ENCODE measurements at places on chromosomes 6 and 20.
A peak's percentile ranks its signal among the peaks of the same experiment; 100 is the strongest.

- no peak for DNase-seq
Measured at GRCh38 chr6:141097471-141097870, 1035.3 kb upstream of the GJE1 start.

DNA sequence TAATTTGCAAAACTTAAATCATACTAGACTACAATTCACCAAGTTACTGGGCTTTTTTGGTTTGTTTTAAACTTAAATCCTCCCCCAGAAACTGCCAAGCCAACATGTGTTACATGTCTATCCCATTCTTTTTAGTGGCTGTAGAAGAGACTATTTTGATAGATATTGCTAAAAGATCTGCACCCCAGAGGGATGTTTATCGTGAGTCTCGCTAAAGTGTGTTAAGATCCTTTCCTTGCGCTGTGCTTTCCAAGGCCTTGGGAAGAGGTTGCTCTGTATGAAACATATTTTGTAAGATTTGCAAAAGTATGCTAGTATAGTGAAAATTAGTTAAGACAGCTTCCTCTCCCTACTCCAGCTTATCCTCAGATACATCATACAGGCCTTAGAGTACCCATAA is 63.0 kb downstream of the GPX5 start:
- no peak for DNase-seq

GRCh38 chr20:50645253-50646068 is 45.9 kb downstream of the RIPOR3 start:
- no peak for DNase-seq

- DNase-seq: no peak
Measured at GRCh38 chr20:18712882-18713281, 100.7 kb upstream of the SCP2D1 start.

- no peak for DNase-seq
Measured at GRCh38 chr6:16061818-16062217, 67.1 kb upstream of the MYLIP start.

- DNase-seq: no peak
Measured at GRCh38 chr6:33170176-33171015, 21.9 kb downstream of the COL11A2 start.

DNA sequence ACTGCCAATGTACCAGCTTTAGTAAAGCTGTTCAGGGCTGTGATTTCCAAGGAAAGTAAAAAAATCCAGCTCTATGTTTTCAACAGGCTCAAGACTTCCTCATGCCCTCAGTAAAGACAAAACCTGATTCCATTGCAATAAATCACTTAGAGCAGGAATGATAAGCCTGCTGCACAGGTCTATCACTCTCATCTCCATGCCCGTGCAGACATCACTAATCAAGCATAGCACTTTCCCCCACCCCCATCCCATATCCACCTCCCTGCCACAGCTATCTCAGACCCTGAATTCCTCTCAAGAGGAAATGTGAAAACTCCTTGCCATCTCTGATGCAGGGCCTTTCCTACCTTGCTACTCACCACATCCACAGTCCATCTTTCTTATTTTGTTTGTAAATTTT is 554.9 kb downstream of the MAFB start:
- no peak for DNase-seq

DNA sequence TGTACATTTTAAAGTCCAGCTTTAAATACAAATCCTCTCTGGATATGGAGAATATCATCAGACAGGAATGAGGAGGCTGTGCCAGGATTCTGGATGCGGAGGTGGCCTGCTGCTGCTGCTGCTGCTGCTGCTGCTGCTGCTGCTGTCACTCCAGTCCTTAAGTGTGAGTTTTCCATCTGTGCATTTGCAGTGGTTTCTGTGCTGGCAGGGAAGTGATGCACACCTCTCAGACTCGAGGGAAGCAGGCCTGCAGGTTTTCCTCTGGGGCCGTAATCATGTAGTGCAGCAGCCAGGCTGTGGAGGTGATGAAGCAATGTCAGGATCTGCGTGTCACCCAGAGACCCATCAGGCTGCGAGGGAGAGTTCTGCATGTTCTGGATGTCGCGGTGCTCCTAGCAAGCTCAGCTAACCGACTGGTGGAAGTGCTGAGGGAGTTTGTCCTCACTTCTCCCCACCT is 32.0 kb downstream of the CFAP61 start:
- DNase-seq: no peak

DNA sequence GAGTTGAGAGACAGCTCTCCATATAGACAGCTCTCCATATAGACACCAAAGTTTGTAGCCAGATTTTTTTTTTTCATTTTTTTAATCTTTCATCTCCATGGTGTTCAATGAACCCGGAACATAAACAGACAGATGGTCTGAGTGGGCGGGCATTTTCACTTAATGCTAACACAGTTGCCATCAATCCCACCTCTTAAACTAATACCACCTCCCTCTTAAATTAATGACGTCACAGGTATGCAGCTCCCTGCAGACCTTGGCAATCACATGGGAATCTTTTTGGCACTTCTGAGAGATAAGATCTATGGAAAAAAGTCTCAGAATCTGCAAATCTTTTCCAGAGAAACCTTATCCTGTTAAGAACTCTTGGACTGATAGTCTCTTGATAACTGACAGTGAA is 43.2 kb downstream of the PFDN4 start:
- DNase-seq: no peak

- no peak for DNase-seq
Measured at GRCh38 chr6:3194535-3195419, 32.7 kb downstream of the TUBB2B start.

- DNase-seq: peak; percentile 76
Measured at GRCh38 chr6:139337830-139338229, 36.6 kb downstream of the CITED2 start.

DNA sequence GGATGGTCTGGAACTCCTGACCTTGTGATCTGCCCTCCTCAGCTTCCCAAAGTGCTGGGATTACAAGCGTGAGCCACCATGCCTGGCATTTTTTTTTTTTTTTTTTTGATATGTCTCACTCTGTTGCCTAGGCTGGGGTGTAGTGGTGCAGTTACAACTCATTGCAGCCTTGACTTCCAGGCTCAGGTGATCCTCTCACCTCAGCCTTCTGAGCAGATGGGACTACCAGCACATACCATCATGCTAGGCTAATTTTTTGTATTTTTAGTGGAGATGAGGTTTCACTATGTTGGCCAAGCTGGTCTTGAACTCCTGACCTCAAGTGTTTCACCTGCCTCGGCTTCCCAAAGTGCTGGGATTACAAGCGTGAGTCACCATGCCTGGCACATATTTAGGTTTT is 34.3 kb downstream of the PHF20 start:
- DNase-seq: no peak

GRCh38 chr6:139944976-139945375 is 570.5 kb upstream of the CITED2 start:
- DNase-seq: no peak

DNA sequence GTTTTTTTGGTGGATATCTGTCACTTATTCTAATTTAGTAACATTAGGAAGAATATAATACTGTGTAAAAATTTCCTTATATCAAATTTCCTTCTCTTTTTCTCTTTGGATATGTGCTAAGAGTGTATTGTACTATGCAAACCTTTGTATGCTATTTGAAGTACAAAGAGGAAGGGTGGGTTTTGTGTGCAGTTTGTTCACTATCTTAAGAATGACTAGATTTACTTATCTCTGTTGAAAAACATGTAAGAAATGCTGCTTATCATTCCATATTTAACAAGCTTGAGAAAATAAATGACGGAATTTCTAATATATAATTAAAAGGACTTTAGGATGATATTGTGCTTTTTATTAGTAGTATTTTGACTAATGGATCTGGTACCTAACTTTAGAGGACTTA is 13.1 kb downstream of the CD2AP start:
- no peak for DNase-seq

GRCh38 chr20:20628314-20628713 is 84.1 kb downstream of the RALGAPA2 start:
- no peak for DNase-seq

DNA sequence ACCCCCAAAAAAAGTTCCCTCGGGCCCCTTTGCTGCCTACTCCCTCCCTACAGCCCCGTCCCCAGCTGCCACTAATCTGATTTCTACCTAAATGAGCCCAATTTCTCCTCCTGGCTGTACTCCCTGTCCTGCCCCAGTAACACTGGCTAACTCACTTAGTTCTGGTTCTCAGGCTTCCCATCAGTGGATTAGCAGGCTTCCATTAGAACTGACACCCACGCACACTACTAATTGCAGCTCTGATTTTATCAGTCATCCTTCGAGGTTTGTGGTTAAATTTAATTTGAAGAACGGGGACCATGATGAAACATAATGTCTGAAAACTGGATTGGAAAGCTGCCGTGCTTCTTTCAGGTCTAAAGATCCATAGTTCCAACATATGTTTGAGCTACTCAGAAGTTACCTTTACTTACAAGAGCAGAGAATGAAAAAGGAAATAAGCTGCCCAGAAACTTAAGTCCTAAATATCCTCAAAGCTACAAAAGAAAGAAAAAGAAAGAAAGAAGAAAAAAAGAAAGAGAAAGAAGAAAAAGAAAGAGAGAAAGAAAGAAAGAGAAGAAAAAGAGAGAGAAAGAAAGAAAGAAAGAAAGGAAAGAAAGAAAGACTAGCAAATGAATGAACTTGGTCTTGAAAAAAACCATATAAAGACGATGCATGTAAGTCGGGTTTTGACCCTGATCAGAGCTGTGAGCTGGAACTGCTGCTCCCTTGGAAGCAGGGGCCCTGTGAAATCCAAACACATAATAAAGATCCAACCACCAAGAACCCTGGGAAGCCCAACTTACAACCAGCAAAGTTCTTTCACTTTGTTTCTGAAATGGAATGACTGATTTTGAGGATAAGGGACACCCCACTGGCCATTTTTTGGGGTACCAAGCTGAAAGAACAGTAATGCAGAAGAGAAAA is 51.7 kb downstream of the CNKSR3 start:
- no peak for DNase-seq

DNA sequence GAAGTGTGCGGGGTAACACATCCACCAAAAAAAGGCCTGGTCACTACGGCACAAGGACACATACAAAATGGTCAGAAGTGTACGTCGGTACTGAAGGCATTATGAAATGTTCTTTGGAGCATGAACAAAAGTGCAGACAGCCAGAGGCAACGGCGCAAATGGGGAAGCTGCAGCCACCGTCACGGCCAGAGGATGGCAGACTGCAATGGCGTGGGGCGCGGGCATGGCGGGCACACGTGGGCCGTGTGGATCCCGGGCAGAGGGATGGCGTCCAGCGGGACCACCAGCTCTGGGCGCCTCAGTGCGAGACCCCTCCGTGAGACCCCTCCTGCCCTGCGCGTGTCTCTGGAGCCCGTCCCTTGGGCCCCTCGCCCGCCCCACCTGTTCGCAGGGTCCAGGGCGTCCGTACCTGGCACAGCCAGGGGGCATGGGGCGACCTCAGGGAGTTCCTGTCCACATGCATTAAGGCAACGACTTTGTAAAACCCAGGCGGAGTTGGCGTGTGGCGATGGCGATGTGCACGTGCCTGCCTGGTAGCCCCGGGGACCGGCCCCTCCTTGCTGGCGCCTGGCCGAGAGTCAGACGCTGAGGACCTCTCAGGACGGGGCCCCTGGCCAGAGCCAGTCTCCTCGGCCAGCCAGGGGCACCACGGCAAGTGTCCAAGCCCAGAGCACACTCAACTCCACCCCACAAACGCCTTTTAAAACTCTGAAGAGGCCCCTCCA is 39.5 kb upstream of the CHRNA4 start:
- DNase-seq: no peak

GRCh38 chr20:48169650-48170225 is 384.5 kb upstream of the SULF2 start:
- DNase-seq: no peak

DNA sequence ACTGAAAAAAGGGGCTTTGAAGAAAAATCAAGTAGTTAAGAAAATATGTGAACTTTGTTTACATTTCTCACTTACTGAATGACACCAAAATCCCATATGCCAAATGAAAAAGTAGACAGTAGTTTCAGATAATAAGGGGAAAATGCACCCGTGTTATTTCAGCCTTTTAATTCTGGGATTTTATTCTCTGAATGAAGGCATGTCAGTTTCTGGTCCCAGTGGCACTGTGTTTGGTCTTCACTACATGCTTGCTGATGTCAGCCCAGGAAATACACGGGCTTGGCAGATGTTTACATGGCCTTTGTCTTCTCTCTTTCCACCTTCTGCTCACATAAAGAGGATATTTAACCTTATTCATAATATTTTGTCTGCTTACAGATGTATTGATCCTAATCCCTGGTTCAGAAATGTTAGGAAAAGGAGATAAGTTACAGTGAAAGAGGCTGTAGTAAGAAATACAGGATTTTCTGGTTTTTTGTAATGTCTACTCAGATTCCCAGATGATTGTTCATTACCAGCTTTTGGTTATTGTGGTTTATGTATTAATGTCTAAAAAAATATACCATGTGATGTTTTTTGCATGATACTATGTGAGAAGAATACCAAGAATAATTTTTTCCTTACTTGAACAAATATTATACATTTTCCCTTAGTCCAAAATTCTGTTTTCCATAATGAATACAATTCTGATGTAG is 27.7 kb downstream of the DSE start:
- DNase-seq: no peak

DNA sequence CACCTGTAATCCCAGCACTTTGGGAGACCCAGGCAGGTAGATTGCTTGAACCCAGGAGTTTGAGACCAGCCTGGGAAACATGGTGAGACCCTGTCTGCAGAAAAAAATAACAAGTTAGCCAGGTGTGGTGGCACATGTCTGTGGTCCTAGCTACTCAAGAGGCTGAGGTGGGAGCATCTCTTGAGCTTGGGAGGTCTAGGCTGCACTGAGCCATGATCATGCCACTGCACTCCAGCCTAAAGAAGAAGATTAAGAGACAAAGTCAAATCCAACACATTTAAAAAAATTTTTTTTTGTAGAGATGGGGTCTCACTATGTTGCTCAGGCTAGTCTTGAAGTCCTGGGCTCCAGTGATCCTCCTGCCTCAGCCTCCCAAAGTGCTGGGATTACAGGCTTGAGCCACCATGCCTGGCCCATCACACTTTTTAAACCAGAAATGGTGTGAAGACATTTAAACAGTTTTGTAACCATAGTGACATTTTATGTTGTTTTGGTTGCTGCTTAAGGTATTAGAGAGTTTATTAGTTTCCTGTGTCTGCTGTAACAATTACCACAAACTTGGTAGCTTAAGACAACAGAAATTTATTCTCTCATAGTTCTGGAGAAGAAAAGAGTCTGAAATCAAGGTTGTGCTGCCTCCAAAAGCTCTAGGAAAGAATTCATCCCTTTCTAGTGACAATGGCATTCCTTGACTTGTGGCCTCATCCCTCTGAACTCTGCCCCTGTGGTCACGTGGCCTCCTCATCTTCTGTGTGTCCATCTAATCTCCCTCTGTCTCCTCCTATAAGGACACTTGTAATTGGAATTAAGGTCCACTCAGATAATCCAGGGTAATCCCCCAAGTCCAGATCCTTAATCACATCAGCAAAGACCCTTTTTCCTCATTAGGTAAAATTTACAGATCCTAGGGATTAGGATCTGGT is 104.6 kb upstream of the TNFAIP3 start:
- no peak for DNase-seq

Data from CD14-positive monocyte (primary cell).